ENCODE measurements at places on chromosomes 3 and 15. TPM values are rescaled to one million over a fixed set of nuclear protein-coding genes. Genes with fewer than 3 reads are reported as not detected.

The TMEM40 gene
- 0.72 TPM for total RNA-seq

The IQSEC1 gene
- 9.7 TPM for total RNA-seq

- DNase-seq: no peak
Observed at GRCh38 chr15:82136120-82136519, 90.3 kb upstream of the MEX3B start.

The TP63 gene
- total RNA-seq: not detected

DNA sequence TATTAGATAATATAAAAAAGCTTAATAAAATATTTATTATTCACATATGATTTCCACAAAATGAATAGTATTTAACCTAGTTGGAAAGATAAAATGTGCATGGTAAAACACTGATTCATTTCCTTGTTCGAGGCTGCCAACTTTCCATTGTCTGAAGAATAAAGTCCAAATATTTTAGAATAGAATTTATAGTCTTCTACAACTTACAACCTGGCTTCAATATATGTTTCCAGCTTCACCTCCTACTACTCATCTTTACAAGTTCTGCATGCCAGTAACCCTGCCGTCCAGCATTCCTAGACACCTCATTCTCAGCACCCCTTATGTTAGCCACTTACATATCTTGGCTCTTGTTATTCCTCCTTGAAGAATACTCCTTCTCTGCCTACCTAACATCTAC is 244.5 kb downstream of the FGF12 start:
- DNase-seq: no peak

- peak; percentile 15 for DNase-seq
Observed at GRCh38 chr15:45199136-45199810, 11.5 kb upstream of the SHF start.

DNA sequence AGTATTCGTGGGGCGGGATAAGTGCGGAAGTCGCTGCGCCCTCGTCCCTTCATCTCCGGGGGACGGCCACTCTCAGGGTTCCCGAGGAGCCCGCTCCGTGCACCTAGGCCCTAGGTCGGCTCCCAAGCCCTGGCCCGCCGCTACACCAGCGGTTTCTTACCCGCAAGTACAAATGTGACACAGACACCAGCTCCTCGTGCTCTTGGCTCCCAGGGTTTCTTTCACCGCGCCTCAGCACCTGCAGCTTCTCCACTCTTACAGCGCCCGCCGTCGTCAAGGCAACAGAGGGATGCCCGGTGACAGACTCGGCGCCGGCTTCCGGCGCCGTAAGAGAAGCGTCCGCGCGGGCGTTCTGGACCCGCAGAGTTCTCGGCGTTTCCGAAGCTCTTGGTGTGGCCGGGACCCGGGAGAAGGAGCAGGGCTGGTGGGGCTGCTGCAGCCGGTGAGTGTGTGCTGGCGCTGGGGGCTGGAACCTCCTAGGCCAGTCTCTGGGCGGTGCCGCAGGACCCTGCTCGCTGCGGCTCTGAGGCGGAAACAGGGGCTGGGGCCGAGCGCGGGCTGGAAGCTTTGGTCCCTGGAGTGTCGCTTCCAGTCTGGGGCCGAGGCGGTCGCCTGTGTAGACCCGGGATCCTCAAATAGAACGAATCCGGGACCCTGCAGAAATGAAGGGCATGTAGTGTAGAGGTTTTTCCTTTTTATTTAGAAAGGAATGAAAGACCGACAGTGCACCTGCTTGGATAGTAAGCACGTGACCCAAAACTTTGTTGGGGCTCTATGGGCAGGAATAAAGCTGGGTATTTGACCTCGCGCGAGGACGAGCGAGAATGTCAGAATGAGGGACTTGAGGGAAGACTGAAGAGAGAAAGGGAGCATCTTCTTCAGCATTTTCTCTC is 155.4 kb upstream of the GOLGA6L4 start:
- DNase-seq: no peak

The IGSF10 gene
- total RNA-seq: 0.15 TPM

The OR5K4 gene
- not detected for total RNA-seq

The CISH gene
- total RNA-seq: 0.20 TPM

The FYCO1 gene
- total RNA-seq: 4.2 TPM

The PLA2G4D gene
- not detected for total RNA-seq

DNA sequence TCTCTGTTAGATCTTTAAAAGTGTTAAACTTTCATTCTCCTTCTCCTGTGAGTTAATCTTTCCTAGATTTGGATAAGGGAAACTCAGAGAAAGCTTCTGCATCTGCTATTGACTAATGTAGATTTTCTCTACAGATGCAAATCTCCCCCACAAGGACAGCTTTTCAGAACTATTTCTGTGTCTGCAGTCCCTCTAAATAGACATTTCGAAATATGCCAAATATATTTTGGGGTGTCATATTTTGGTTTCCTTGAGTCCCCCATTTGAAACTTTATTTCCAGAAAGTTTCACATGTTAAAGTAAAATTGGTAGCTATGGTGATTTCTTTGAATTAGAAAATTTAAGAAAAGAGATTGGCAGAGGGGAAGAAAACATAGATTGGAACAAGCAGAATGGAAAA is 852.3 kb upstream of the ALCAM start:
- no peak for DNase-seq

The FOXL2 gene
- total RNA-seq: 3.0 TPM

GRCh38 chr3:188095431-188095830 is 58.5 kb upstream of the LPP start:
- no peak for DNase-seq

- DNase-seq: no peak
Observed at GRCh38 chr15:73368301-73369136, at the start of gene HCN4. Gene HCN4, minus strand, starts transcription at chr15:73368958. Its CDS starts 688 bp downstream, at chr15:73368270.

- no peak for DNase-seq
Observed at GRCh38 chr3:172132159-172132586, 92.8 kb downstream of the FNDC3B start.

The FETUB gene
- not detected for total RNA-seq

DNA sequence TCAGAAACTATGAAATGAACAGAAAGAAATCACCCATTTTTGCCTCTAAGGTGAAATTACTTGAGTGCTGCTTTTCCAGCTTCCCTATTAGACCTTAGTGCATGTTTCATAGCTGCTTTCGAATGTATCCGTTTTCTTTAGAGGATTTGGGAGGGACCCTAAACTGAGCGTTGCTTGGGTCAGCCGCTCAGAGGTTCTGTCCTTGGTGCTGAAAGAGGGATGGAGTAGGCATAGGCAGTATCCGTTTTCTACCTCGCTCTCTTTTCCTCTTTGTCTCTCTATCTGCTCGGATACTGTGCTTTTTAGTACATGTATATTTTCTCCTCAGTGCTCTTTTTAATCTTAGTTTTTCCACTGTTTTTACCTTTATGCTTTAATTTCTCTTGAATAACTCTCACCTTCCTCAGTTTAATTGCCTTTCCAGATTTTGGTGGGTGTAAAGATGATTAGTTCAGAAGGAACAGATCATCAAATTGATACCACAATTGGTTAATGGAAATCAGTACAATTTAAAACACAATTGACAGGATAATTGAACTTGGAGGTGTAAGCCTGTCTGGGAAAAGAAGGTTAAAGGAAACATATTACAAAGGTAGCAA is at the start of gene DRD3:
Gene DRD3, minus strand, starts transcription at position 283 of the 599 bp plus-strand sequence. CDS start 7,060 bp downstream, outside the sequence.
- DNase-seq: peak; percentile 20

DNA sequence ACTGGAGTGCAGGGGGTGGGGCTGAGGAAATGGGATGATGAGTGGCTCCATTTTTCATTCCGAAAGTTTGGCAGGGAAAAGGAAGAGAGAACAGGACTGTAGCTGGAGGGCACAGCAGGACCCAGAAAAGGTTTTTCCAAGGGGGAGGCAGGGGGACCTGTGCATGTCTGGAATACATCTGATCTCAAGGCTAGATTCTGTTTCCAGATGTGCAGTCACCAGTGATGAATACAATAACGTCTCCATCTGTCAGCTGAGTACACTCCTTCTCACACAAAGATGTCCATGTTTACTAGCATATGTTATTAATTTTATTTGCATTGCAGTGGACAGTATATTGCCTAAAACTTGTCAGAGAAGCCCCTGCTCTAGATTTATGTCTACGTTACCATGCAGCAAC is 39.9 kb upstream of the PRTG start:
- no peak for DNase-seq

GRCh38 chr15:70463453-70463834 is 299.9 kb downstream of the UACA start:
- DNase-seq: no peak

GRCh38 chr15:50911621-50912020 is 3.1 kb downstream of the AP4E1 start:
- no peak for DNase-seq

The C3orf70 gene
- not detected for total RNA-seq

GRCh38 chr3:124283652-124284023 is 291.7 kb upstream of the ROPN1 start:
- no peak for DNase-seq

- DNase-seq: no peak
Observed at GRCh38 chr15:50176869-50177268, 5.1 kb upstream of the SLC27A2 start.

DNA sequence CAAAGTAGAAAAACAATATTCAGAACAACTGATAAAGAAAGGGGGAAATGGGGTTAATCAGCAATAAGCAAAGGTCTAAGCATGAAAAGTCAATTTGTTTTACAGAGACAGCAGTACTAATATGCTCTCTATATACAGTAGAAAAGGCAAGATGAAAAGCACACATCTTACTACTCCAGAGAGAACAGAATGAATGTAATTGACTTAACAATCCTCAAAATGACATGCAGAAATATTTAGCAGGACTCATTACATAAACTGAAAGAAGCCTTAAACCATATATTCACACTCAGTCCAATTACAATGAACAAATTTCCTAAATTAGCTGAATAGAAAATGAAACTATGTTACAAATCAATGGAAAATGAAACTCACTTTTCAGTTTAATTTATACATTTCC is 319.8 kb downstream of the SUCLG2 start:
- DNase-seq: no peak

Measured in NCI-H460 (cell line).